ENCODE measurements at places on chromosomes 3 and 15. TPM values are rescaled to one million over a fixed set of nuclear protein-coding genes. Genes with fewer than 3 reads are reported as not detected.

RETNLB gene
- not detected for total RNA-seq

NEO1 gene
- 6.3 TPM for total RNA-seq

PPP2R3A gene
- 0.23 TPM for total RNA-seq

RYR3 gene
- total RNA-seq, result not detected

ARL14 gene
- not detected for total RNA-seq
